Head of caudate nucleus (tissue), 42 donors: ENCODE measurements at places on chromosomes 6 and 20.
A peak's percentile ranks its signal among the peaks of the same experiment; 100 is the strongest.

GRCh38 chr6:20477485-20477884, 56.8 kb upstream of the CDKAL1 start:
- no peak for DNase-seq

GRCh38 chr6:153698637-153699036, 340.4 kb upstream of the OPRM1 start:
- no peak for DNase-seq

DNA sequence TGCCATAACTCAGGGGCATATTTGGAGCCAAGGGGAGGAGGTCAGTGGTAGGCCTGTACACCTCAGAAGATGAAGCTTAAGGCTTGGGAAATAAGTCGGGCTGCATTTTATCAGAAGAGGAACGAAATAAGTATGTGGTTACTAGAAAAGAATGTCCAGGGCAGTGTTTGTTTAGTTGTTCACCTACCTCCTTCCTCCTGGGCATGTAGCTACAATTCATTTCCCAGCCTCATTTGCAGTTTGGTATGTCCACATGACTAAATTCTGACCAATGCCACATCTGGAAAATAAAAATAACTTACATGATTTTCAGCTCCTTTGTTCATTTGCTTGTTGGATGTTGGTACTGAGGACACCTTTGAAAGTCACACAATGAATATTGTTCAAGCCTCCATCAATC, 294.5 kb upstream of the RGS17 start:
- DNase-seq = no peak

DNA sequence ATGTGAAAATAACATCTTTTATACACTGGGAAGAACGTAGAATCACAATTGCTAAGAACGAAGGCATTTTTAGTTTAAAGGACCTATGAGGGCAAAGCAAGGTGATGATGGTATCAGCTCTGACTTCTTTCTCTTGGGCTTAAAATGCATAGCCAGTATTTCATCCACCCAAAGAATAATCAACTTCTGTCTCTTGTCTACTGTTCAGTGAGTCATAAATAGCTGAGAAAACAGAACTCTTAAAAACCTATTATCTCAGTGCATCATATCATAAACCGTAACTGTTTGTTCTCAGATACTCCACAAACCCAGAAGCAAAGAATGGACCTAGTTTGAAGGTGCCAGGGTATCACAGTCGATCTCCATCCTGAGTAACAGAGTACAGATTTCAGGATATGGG, 5.2 kb downstream of the PHF10 start:
- no peak for DNase-seq

DNA sequence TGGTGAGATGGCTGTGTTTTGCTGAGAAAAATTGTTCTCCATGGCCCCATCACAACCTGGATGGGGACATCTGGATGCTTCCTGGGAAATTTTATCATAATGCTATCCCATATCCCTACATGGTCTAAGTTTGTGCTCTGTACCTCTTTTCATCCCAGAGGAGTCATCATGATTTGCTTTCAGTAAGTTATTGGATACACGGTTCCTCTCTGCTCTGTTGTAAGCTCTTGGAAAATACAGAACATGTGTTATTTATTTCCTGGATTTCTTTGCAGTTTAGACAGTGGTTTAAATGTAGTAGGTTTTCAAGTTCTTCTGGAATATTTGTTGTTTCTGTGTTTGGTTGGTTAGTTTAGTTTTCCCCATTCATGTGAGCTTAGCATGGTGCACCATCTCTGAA, 129.2 kb upstream of the ECI2 start:
- DNase-seq = no peak

- no peak for DNase-seq
Measured at GRCh38 chr20:35451295-35451694, 4.1 kb upstream of the CEP250 start.

GRCh38 chr6:168193816-168194721, 115.1 kb upstream of the FRMD1 start:
- DNase-seq = peak; percentile 10
